ENCODE measurements at places on chromosomes 5 and 9. TPM values are rescaled to one million over a fixed set of nuclear protein-coding genes. Genes with fewer than 3 reads are reported as not detected.

- DNase-seq = no peak
These were observed 93.3 kb downstream of the KIAA0825 start for GRCh38 chr5:94524841-94525697.

The TMEM171 gene
- 0.21 TPM for total RNA-seq

- no peak for DNase-seq
These were observed 7.6 kb upstream of the FAM240B start for GRCh38 chr9:38727497-38728001.

The PLAC8L1 gene
- not detected for total RNA-seq

The PCDHA13 gene
- 0.27 TPM for total RNA-seq

DNA sequence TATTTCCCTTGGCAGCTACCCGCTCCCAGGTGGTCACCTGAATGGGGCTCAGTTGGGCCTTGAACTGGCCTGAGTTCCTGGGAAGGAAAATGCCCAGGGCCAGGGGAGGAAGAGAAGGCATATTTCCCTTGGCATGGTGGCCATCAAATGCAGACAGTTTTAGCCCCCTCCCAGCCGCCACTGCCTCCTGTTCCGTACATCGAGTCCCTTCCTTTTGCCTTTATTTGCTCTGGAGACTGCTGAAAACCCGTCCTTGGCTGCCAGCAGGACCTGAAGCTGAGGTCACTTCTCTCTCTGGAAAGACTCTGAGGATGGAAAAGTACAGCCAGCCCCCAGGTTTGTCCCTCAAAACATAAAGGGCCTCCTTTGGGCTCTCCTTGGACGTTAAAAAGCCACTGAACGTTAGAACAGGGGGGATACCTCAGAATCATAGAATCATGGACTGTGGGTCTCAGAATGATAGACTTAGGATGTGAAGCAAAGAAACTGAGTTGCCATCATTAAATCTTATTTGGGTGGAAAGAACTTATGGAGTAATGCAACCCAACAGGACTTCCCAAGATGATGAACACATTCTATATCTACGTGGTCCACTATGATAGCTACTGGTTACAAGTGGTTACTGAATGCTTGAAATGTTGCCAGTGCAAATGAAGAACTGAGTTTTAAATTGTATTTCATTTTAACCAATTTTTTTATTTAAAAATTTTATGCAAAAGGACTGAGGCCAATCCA, 7.1 kb downstream of the SPARC start:
- DNase-seq = no peak

- DNase-seq = no peak
These were observed 233.1 kb downstream of the RFK start for GRCh38 chr9:76161106-76161505.
